ENCODE measurements at places on chromosomes 12 and 14. TPM values are rescaled to one million over a fixed set of nuclear protein-coding genes. Genes with fewer than 3 reads are reported as not detected.

Gene POTEM
- not detected for polyA plus RNA-seq

Gene GLIPR1L1
- not detected for polyA plus RNA-seq

Gene DAO
- polyA plus RNA-seq: not detected

Gene MFAP5
- not detected for polyA plus RNA-seq

Gene MUCL1
- polyA plus RNA-seq: not detected

Measured in CD8-positive, alpha-beta memory T cell (primary cell).